ENCODE measurements at places on chromosomes 6 and 20.

GRCh38 chr6:109000289-109000688 lies 94.4 kb downstream of the SESN1 start:
- no peak for DNase-seq

GRCh38 chr6:42939810-42940167 lies 10.5 kb downstream of the CNPY3 start:
- no peak for DNase-seq

DNA sequence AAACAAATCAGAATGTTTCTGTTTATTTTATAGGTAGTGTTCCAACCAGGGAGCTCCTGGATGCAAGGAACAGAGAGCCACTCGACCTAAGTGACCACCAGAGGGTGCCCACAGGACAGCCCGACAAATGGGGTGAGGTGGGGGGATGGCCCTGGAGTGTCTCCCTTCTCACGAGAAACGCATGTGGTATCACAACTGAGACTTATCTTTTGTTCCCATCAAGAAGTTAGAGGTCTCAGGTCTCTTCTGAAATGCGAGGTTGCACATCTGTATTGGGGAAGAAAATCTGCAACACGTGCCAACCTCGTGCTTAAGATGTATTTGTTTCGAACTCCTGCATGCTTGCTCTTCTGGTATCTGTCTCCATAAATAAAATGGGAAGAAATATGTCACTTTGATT lies 104.0 kb downstream of the ISM1 start:
- no peak for DNase-seq

GRCh38 chr6:134123666-134124208 lies 71.3 kb upstream of the SLC2A12 start:
- peak; percentile 49 for DNase-seq

DNA sequence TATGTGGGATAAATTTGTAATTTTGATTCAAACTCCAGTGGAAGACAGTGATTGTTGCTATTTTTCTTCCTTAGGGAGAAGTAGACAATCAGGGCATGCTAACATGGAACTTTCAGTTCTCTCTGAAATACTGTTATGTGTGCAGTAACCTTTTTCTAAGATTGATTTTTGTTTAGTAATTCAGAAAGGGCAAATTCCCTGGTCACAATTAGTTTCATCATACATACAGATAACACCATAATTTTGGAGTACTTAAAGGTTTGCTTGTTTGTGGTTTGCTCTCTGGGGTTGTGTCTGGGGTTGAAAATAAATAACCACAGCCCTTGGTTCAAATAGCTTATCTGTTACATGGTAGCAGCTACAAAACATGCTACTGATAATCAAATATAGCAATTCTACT lies 34.4 kb downstream of the ADGRG6 start:
- DNase-seq, result no peak

DNA sequence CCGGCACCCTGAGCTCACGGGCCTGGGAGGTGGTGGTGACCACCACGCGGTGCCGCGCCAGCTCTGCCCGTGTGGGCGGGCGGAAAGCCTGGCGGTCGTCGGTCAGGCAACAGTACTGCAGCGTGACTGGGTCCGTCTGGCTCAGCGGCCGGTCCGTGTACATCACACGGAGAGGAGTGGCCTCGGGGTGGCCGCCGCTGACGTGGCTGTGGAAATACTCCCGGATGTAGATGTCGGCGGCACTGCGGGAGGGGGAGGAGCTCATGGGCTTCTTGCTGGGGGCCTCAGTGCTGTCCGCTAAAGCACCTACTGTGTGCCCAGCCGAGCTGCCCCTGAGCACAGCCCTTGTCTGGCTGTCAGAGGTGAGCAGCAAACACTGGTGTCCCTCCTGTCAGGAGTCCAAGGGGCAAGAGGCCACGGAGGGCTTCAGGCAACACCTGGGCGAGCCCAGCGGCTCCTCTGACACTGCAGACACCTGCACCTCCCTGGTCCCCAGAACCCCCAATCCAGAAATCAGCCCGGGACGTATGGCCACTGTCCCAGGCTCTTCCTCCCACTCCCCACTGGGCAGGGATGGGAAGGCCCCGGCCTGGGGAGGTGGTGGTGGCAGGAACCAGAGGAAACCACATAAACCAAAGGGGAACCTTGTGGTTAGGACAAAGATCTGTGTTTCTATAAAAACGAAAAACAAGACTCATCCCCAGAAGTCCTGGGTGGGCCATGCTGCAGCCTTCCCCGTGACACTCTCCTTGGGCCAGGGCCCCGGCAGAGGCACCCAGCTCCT lies 6.5 kb downstream of the HELZ2 start:
- no peak for DNase-seq

- no peak for DNase-seq
Measured at GRCh38 chr6:93165850-93166430, 253.4 kb downstream of the EPHA7 start.
